ENCODE measurements at places on chromosomes 7 and 10. TPM values are rescaled to one million over a fixed set of nuclear protein-coding genes. Genes with fewer than 3 reads are reported as not detected.

Gene ATRNL1
- total RNA-seq: 1.00 TPM

Gene OR2A1
- not detected for total RNA-seq

Gene CTTNBP2
- total RNA-seq: 7.0 TPM

Gene CCDC71L
- total RNA-seq: 89.2 TPM

Gene AOC1
- total RNA-seq: not detected

Gene STAG3
- total RNA-seq: 1.00 TPM

Gene TMEM273
- not detected for total RNA-seq

Gene NME8
- not detected for total RNA-seq

Gene VPS50
- 39.1 TPM for total RNA-seq

Gene SUN3
- total RNA-seq: not detected

Data from uterine smooth muscle cell (primary cell).